ENCODE measurements at places on chromosomes 16 and 17. TPM values are rescaled to one million over a fixed set of nuclear protein-coding genes. Genes with fewer than 3 reads are reported as not detected.

CNTROB gene
- total RNA-seq = 10.8 TPM

GAST gene
- total RNA-seq = not detected

MT1A gene
- not detected for total RNA-seq

GLTPD2 gene
- total RNA-seq = not detected

CES4A gene
- 4.1 TPM for total RNA-seq

HOXB6 gene
- not detected for total RNA-seq

CCL16 gene
- not detected for total RNA-seq

EXOC3L1 gene
- 0.24 TPM for total RNA-seq

KRT34 gene
- not detected for total RNA-seq

DHX58 gene
- total RNA-seq = 6.3 TPM

HOXB7 gene
- 0.96 TPM for total RNA-seq

PRKCB gene
- total RNA-seq = 17.8 TPM

GRCh38 chr17:59254742-59255141 is 34.4 kb downstream of the GDPD1 start:
- DNase-seq = no peak

GRCh38 chr17:82668024-82668630 is 19.9 kb upstream of the WDR45B start:
- DNase-seq = no peak

DNA sequence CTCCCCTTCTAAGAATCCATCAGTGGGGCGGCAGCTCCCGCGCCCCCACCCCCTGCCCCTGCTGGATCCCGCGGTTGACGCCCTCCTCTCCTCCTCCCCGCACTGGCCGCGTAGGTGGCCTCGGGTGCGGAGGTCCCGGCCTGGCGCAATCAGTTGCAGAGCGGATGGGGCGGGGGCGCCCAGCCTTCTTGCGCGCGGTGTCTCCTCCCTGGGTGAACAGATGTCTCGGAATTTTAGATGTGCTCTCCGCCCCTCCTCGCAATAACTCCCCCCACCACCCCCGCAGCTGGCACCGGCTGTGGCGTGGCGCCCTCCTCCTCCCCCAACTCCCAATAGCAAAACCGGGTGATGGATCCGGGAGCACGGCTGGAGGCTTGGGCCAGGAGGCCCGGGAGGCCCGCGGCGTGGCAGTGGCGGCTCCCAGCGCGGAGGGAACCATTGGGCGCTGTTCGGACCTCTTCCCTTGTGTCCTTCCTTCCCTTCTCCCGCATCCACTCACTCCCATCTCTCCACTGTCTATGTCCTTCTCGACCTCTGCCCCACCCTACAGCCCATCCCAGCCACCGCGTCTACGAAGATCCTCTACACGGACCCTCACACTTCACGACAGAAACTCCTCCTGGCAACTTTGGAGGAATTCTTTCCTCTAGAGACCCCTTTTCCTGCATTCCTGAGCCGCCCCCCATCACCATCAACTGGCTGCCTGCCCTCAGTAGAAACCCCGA is 11.0 kb downstream of the NEUROD2 start:
- DNase-seq = no peak

DNA sequence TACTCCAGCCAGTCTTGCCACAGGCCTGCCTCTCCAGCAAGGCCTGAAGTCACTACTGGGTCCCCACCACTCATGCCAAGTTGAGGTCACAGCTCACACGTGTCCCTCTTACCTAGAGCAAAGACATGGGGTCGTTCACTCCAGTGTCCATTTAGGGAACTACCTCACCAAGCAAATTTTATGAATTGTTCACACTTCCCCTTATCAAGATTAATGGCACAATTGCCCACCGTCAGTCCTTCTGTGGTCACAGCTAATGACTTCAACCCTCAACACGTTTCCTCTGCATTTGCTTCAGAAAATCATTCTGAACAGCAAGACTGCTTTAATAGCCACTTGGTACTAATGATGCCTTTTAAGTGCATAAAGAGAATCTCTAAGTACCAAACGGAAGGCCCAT is 14.6 kb downstream of the IRX6 start:
- DNase-seq = no peak

DNA sequence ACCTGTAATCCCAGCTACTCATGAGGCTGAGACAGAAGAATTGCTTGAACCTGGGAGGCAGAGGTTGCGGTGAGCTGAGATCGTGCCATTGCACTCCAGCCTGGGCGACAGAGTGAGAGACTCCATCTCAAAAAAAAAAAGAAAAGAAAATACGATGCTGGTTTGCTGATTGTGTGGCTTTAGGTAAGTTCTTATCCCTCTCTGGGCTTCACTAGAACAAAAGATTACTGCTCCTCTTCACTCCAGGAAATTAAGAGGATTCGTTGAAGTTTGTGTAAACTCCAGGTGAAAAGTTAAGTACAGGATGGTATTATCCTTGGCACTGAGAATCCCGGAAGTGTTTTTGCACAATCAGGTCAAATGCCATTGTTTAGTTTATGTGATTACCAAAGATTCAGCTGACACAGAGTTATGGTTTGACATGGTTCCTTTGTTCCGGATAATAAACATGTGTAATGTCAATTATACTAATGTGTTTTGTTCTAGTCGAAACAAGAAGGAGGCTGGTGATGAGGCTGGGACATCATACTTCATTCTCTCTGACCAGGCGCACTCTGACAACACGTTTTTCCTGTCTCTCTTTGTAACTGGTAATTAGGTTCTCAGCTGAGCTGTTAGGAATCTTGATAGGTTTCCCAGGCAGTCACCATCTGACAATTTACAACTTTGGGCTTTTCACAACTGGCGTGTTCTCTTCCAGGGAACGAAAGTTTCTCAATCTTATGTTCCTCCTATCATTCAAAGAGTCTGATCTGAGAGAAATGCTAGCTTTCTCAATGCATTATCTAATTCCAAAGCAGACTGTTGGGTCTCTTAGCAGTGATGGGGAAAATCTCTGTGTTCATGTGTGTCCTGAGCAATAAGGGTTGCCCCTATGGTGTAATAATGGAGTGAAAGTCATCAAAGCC is 10.8 kb upstream of the TAOK1 start:
- DNase-seq = no peak

- DNase-seq = peak; percentile 91
Observed at GRCh38 chr17:74037320-74037719, 166.2 kb upstream of the RPL38 start.

GRCh38 chr17:2656283-2656682 is 55.3 kb downstream of the CLUH start:
- DNase-seq = no peak

DNA sequence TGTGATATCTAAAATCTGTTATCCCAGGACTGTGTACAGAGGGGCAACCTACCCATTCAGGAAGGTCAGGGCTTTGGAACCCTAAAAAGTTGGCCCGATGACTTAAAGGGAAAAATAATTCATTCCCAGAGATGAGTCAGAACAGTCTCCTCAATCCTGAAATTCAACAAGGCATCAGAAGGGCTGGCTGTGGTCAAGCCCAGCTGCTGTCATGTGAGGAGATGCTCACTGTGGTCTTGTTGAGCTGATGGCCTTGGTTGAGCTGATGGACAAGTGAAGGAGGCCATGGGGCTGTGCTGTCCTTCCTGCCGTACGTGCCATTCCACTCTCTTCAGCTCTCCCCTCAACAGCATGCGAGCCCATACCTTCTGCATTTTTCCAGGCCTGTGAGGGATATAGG is 20.9 kb upstream of the DRG2 start:
- DNase-seq = no peak

GRCh38 chr16:69754143-69754468 is 620 bp downstream of the NOB1 start:
- no peak for DNase-seq

DNA sequence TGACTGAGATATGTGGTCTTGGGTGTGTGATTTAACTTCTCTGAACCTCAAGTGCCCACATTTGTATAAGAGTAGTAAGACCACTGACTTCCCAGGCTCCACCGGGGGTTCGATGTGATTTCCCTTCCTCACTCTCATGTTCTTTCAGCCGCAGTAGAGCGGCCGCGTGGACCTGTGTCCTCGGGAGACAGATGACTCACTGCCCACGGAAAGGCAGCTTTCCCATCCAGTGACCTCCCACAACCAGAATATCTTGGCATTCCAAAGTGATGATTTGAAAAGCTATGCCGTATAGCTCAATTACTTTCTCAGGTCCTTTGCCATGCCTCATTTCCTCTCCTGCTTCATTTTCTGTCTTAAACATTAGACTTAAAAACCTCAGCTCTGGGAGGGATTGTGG is 73.6 kb downstream of the IL21R start:
- DNase-seq = no peak

- no peak for DNase-seq
Observed at GRCh38 chr17:74542166-74542565, 3.7 kb downstream of the CD300C start.

GRCh38 chr16:9348912-9349311 is 257.5 kb downstream of the HAPSTR1 start:
- DNase-seq = no peak

DNA sequence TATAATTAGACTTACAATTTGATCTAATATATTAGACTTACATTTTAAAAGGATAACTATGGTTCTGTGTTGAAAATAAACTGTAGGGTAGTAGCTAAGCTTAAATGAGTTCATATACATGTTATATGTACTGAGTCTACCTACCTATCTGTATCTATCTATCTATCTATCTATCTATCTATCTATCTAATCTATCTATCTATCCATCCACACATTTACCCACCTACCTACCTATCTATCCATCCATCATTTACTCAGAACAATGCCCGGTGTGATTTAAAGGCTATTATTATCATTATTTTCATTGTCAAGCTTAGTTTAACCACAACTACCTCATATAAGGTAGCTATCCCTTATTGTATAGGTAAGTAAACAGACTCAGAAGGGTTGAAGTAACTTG is 7.0 kb downstream of the KRT10 start:
- no peak for DNase-seq

- no peak for DNase-seq
Observed at GRCh38 chr17:48873209-48873608, 19.4 kb upstream of the ATP5MC1 start.

- DNase-seq = no peak
Observed at GRCh38 chr17:39200070-39200879, at the start of gene RPL19. TSS of gene RPL19 (plus strand) at chr17:39200283. CDS start at chr17:39200345, 62 bp downstream.

DNA sequence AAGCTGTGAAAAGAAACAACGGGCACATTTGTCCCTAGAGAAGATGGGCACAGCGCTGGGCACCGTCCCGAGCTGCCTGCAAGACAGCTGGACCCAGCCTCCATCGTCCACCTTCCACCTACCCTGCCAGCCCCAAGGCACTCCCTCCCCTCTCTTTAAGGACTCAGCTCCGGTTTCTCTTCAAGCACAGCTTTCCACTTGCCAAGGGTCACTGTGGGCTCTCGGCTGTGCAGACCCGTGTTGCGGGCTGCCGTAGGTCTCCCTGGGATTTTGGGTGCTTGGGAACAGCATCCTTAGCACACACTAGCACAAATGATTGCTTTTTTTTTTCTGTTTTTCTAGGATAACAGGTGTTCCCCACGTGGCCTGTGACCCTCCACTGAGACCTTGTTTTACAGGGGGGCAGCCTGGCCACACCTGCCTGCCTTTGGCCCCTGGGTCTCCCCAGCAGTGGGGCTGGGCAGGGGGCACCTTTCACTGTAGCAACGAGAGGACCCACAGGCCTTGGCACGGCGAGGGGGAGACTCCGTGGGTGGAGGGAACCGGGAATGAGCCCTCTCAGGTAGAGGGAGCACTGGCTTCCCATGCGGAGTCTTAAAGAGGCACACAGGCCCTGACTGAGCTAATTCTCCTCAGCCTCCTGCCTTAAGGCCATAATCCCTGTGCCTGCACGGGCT is 1.4 kb downstream of the CHMP6 start:
- DNase-seq = no peak

GRCh38 chr16:85323230-85323960 is 211.1 kb upstream of the CIBAR2 start:
- DNase-seq = no peak

- no peak for DNase-seq
Observed at GRCh38 chr16:55515111-55515510, 6.2 kb downstream of the LPCAT2 start.

DNA sequence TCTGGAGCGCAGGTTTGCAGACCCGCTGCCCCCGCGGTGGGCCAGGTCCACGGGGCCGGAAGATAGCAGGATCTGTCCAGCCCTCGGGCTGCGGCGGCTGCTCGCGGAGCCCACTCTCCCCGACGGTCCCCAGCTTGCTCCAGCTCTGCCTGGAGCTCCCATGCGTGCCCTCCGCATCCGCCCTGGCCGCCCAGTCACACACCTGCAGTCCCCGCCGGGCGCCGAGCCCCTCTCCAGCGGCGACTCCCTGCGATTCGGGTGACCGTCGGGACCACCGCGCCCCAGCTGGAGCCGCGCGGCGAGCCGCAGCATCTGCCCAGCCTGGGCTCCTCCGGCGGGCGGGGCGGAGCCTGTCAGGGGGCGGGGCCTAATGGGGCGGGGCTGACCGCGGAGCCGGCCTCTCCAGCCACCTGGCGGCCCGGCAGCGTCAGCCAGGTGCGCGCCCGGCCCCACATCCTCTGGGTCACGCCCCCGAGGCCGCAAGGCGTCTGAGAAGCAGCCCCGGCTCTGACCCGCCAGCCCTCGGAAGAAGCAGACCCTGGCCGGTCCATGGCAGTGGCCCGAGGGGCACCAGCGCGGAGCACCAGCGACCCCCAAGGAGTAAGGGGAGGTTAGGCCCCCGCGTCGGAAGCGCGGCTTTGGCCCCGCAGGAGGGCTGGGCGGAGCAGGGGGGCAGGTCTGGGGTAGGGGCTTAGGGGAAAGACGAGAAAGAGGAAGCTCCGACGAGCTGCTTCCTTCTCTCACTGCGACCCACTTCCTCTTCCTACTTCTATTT is at the start of gene PIK3R5:
PIK3R5 (minus strand) TSS at position 314 of the 775 bp plus-strand sequence. CDS start 54,213 bp downstream, outside the sequence.
- peak; percentile 22 for DNase-seq

GRCh38 chr16:4859900-4860255 is 12.6 kb downstream of the UBN1 start:
- no peak for DNase-seq

- no peak for DNase-seq
Observed at GRCh38 chr17:49959183-49959935, 9.6 kb upstream of the DLX4 start.

GRCh38 chr16:58336332-58337089 is 41.7 kb upstream of the PRSS54 start:
- DNase-seq = peak; percentile 80

DNA sequence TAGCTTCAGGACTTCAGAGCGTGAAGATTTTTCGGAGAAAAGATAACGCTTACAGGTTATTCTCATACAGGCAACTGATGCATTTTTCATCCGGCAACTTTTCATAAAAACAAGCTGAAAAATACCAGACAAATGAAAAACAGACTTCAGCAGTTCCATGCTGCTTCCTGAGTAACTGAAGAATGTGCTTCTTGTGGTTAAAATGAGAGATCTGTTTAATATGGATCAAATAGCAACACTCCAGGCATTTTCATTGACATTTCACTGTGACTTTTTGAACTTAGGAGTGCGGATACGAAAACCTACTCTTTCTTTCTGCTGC is 705 bp upstream of the PITPNC1 start:
- DNase-seq = no peak

All from umbilical cord (tissue), 2 donors.